ENCODE measurements at places on chromosomes 13 and 19.

- no peak for DNase-seq
These were observed 18.3 kb downstream of the KCNN1 start for GRCh38 chr19:17985037-17985818.

GRCh38 chr19:41531438-41532311 lies 44.3 kb upstream of the CEACAM21 start:
- DNase-seq, result peak; percentile 79

DNA sequence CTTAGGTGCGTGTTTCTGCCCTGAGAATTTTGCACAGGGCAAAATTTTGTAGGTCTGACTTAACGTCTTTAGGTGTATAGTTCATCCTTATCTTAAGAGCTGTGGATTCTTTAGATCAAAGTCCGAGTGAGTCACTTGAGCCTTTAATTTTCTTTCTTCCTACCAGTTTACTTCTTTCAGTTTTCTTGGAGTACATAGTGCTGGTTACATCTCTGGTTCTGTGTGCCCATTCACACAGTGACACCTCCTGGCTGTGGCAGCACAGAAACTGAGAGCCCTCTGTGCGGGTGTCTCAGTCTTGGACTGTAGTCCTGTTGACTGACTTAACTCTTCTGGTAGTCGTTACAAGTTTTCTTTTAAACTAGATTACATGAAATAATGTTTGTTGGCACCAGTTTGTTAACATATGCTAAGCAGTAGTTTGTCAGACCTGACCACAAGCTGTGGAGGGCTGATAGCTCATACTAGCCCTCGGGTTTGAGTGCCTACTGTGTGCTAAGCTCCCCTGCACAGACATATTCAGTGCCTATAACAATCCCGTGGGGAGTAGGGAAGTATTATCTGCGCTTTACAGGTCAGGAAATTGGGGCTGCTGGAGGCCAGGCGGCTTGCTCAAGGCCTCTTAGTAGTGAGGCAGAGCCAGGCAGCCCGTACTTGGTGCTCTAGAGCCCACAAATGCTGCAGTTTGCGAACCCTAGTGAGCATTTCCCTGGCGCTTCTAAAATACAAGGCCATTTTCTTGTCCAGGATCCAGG lies 1.6 kb downstream of the GATAD2A start:
- peak; percentile 56 for DNase-seq

DNA sequence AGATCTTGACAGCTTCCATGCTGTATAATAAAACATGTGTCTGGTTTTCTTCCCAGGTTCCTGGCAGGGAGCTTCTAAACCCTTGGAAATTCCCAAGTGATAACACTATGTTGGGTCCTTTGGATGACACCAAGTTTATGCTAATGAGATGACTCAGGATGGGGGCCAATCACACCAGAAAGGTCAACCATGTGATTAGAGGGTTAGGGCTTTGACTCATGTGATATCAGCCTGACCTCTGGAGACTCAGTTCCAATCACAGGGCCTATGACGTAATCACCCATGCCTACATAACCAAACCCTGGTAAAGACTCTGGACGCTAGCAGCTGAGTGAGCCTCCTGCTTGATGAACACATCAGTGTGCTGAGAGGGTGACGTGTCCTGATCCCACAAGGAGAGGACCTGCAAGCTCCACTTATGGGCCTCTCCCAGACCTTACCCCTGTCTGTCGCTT lies 203.6 kb downstream of the DCLK1 start:
- DNase-seq, result no peak

GRCh38 chr13:28012383-28012782 lies 23.9 kb upstream of the URAD start:
- no peak for DNase-seq

DNA sequence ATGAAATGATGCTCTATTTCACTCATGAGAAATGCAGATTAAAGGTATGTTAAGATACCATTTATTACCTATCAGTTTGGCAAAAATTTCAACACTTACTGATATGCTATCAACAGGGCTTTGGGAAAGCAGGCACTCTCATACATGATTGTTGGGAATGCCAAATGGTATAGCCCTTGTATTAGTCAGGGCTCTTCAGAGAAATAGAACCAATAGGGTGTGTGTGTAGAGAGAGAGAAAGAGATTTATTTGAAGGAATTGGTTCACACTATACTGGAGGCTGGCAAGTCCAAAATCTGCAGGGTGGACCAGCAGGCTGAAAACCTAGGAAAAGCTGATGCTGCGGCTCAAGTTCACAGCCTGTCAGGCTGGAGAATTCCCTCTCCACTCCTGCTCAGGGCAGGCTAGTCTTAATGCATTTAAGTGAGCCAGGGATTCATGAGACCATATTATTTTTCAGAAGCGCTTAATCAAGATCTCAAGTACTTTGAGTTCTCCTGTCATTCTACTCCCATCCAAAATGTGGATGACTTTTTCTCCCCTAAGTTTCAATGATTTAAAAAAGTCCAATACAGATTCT lies 72.4 kb downstream of the NHLRC3 start:
- no peak for DNase-seq

GRCh38 chr19:58538257-58539168 lies 5.4 kb upstream of the TRIM28 start:
- DNase-seq, result no peak

DNA sequence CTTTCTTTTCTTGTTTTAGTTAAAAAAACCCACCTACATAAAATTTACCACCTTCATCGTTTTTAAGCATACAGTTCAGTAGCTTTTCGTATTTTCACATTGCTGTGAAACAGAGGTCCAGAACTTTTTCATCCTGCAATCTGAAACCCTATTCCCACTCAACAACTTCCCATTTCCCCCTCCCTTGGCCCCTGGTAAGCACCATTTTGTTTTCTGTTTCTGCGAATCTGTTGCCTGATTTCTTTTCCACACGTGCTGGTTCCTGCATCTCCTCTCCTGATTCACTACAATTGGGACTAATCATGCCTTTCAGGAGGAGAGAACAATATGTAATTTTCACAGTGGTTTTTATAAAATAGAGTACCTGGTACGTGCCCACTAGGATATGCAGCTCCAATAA lies 149.2 kb upstream of the RNF113B start:
- DNase-seq, result no peak

DNA sequence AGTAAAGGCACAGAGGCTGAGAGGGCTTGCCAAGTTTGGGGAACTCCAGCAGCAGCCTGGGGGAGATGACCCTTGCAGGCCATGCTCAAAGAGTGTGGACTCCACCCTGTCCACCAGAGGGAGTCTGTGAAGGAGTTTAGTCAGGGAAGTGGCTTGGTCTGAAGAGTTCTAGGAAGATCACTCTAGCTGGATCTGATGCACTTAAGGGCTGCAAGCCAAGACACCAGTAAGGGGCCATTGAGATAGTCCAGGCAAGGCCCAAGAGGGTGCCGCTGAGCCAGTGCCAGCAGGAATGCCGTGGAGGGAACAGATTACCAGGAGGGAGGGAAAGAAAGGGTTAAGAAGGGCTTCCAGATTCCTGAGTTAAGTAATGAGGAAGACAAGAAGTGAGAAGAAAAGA lies 68.7 kb downstream of the ZAR1L start:
- DNase-seq, result peak; percentile 9

DNA sequence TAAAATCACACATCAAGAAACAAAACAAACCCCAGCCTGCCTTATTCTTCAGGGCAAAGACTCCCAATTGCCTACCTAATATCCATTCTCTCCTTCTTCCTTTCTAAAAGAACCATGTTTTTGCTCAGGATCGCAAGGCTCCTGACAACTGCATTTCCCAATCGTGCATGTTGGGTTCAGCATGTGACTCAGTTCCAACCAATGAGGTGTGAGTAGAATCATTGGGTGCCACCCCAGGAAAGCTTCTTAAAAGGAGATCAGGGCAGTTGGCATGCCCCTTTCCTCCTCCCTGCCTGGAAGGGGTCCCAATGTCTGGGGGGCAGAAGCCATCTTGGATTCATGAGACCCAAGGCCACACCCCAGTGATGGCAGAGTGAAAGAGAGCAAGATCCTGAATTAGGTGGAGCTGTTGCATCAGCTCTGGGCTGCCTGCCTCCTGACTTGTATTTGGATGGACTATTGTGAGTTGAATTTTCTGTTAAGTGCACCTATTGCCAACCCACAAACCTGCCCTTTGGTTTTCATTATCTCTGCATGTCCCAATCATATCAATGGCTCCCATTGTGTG lies 26.0 kb upstream of the UBAC2 start:
- DNase-seq, result no peak

DNA sequence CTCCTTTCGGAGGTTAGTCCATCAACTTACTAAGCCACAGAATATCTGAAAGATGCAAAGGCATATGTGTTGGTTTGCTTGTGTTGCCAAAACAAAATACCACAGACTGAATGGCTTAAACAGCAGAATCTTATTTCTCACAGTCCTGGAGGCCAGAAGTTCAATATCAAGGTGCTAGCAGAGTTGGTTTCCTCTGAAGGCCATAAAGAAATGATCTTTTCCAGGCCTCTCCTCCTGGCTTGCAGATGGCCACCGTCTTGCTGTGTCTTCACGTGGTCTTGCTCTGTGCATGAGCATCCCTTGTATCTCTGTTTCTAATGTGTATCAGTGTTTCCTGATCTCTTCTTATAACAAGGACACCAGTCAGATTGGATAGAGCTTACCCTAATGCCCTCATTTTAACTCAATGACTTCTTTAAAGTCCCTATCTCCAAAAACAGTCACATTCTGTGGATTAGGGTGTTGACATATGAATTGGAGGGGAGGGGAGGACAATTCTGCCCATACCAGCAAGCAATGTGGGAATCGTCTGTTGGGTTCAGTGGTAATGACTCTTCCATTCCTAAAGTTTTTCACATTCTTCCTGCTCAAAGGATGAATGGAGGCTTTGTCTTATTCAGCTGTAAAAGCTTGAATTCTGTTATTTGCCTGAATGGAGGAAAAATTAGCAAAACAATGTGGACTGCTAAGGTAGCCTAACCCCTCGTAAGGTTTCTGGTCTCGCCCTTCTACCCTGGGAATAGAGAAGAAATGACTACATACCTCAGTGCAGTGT lies 715.7 kb downstream of the DIAPH3 start:
- DNase-seq, result no peak

- no peak for DNase-seq
These were observed 14.7 kb downstream of the LRCH1 start for GRCh38 chr13:46567671-46568070.

DNA sequence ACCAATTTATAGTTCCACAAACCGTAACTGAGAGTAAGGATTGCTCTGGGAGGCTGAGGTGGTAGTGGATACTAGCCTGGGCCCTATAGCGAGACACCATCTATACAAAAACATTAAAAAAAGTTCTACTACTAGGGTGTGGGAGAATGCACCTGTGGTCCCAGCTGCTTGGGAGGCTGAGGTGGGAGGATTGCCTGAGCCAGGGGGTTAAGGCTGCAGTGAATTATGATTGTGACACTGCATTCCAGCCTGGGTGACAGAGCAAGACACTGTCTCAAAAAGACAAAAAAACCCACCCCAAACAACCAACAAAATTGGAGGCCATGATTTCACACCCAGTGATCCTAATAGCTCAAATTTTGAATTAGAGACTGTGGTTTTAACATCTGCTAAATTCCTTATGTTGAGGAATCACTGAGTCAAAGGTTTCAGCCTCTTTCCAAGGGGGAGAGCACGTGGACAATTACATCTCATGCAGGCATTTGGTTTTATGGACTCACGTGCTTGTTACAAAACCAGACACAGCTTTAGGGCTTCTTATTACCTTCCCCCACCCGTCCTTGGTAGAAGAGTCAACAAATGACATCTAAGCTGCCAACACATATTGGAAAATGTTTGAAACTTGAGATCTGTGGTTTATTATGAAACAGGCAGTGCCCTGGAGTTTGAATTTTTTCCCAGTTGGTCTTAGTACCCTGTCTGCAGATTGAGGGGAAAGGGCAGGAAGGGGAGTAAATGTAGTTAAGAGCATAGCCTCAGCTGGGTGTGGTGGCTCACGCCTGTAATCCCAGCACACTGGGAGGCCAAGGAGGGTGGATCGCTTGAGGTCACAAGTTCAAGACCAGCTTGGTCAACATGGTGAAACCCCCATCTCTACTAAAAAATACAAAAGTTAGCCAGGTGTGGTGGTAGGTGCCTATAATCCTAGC lies 18.5 kb downstream of the CYP2A6 start:
- no peak for DNase-seq

- no peak for DNase-seq
These were observed 536.7 kb upstream of the ARGLU1 start for GRCh38 chr13:107104631-107105030.

GRCh38 chr13:48562296-48563066 lies 29.6 kb upstream of the RCBTB2 start:
- peak; percentile 36 for DNase-seq

DNA sequence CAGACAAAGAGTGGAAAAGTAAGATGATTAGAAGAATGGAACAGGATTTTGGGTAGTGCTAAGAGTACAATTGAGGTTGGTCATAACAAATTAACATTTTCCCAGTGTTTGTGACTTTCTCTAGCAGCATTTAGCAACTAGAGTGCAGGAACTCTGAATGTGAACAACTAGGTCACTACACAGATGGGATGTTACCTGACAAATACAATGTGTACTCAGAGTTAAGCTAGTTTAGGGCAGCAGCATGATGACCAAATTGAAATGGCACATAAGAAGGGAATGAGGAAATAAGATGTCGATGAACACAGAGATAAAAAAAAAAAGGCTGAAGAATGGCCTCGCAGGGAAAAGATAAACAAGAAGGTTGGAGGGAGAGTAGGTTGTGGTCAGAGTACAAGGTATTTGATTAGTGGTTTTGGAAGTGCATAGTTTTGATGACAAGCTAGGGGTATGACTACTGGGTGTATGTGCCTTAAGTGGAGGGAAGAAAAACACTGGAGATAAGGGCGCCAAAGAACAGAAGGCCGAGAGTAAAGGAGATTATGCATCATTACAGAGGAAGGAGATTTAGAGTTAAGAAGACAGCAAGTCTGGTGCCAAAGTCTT lies 381.1 kb downstream of the FGF14 start:
- no peak for DNase-seq
